Hypothalamus (tissue), 51 donors: ENCODE measurements at places on chromosomes 5 and 9.

- DNase-seq: no peak
Measured at GRCh38 chr9:89888233-89888632, 283.4 kb downstream of the GADD45G start.

DNA sequence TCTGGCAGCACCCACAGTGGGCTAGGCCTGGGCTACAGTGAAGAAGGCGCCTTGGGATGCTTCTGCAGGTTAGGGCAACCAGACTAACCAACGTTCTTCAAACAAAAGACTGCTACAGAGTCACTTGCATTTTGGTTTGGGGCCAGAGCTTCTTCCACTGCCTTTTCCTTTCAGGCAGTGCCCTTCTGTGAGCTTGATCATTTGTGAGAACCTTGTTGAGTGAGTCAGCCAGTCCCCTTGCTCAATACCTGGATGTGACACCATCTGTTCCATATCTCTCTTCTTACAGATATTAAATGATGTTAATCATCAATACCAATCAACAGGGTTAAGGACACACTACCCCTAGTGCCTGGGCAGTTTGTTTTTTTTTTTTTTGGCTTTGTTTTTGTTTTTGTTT lies 46.5 kb upstream of the VDAC1 start:
- DNase-seq: no peak

DNA sequence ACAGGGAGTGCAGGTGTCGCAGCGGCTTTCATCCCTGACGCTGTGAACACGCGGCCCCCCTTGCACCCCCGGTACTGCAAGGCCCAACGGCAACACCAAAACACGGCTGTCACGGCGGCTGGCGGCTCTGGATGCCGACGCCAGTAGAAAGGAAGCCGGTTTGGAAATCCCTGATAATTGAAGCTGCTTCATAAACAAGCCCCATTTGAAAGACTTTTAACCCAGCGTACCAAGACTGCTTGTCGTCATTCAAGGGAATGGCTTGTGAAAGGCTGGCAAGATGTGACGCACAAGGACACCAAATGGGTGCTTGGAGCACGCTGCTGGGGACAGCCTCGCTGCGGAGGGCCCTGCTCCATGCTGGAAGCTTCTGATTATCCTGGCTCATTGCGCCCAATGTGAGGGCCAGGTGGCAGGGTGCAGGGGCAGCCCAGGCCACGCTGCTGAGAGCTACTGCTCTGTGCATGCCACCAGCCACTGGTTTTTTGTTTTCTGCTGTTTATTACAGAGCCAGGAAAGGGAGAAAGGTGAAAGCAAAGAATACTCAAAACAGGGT lies 63.1 kb downstream of the GTF3C4 start:
- no peak for DNase-seq

- DNase-seq: no peak
Measured at GRCh38 chr9:8136477-8136876, 336.9 kb upstream of the DMAC1 start.

- no peak for DNase-seq
Measured at GRCh38 chr5:58681943-58682342, 99.1 kb downstream of the RAB3C start.

GRCh38 chr9:76465442-76466298 lies 6.7 kb downstream of the GCNT1 start:
- no peak for DNase-seq

DNA sequence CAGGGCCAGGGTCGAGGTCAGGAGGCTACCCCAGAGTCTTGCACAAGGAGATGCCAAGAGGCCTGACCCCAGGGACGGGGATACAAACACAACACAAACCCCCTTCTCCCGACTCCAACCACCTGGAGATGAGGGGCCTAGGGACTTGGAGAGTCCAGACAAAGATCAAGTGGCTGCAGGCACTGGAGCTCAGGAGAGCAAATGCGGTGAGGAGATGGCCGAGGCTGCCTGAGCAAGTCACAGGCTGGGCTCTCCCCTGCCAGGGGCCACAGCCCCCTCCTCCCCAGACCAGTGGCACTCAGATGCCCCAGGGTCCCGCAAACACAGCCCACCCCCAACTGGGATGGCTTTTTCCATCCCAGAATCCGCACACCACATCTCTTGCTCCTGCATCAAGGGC lies 15.8 kb downstream of the SH3GLB2 start:
- DNase-seq: no peak

- no peak for DNase-seq
Measured at GRCh38 chr5:34740389-34740806, 84.3 kb downstream of the RAI14 start.

- DNase-seq: no peak
Measured at GRCh38 chr9:110933350-110934001, 104.8 kb downstream of the LPAR1 start.

DNA sequence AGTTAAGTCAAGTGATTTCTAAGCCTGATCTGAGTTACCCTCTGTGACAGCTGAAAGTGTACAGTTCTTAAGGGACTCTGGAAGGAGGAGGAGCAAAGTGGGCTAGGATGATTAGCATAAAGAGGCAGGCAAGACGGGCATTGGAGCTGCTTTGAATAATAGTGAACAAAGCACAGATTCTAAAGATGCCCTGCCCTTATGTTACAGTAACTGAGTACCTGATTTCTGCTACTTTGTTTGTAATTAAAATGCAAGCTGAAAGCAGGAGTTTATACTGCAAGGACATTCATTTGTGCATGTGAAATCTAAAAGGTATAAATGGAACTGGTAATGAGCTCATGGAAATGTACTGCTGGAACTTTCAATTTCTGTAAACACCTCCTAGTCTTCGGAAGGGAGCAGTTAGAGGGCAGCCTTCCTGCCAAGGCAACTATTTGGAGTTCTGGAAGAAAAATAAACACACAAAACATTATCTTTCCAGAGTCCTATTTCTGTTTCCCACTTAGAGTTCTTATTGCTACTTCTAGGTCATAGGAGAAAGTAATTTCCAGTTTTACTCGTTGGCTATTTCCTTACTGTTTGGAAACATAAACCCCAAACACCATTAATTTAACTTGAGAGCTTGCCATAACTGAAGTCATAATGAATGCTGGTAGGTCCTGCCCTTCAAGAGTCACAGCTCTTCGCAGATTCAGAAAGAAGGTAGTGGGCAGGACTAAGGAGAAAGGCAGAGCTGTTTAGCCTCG lies at the start of gene RANBP3L:
RANBP3L (minus strand) TSS at position 45 of the 746 bp plus-strand sequence. CDS start 486 bp downstream, outside the sequence.
- DNase-seq: no peak

DNA sequence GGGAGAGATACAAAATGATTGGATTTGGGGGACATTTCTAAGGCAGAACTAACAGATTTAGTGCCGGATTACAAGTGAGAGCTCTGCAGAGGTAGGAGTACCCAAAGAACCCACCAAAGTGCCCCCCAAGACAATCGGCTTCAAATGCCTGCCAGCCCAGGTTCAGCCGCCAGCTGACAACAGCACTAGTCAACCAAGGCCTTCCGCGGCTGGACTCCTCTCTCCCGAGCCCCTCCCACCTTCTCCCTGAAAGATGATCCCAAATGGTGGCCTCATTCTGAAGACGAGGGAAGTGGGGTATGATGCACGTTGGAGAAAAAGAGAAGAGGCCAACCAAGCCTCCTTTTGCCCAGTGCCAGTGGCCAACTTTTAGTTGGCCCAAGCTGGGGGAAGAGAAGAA lies 210.4 kb upstream of the SLC30A5 start:
- DNase-seq: no peak

DNA sequence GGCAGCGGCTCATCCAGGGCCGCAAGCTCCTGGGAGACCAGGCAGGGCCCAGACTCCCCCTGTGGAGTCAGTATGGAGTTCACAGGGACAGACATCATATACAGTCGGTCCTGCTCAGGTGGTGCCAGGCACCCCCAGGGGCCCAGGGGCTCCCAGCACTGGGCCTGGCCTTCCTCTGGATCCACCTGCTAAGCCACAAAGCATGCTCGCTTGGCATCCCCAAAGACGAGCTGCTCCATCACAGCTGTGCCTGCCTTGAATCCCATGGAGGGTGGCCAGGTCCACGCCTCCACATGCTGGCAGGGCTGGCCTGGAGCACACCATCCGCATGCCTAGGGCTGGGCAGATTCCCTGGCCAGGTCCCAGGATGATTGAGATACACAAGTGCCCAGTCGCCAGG lies 4.6 kb downstream of the BICD2 start:
- DNase-seq: peak; percentile 61

DNA sequence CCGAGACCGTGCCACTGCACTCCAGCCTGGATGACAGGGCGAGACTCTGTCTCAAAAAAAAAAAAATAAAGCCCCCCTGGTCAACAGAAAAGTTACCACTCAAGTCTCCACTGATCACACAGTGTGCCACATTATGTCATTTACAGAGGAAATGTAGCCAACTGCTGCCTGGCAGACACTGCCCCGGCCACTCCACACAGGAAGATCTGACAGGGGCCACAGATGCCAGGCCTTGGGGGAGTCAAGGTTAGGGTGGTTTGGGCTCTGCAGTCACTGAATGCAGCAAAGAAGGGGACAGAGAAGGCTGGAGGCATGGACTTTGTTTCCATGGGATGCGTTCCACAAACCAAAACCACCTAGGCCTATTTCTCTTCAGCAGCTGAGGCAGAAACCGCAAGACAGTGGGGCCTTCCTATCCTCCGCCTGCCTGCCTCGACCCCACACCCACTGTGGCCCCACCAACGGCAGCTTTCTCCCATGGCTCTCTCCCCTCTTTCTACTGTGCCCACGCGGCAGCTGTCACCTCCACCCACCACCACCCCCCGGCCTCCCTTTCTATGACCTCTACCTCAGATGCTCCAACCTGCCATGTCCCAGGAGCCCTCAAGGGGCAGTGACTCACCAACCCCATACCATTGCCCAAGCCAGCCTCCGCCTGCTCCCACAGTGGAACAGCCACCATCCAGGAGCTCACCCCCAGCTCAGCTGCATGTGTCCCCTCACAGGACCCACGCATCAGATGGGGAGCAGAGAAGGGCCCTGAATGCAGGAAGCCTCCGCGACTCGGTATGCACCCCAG lies 12.4 kb downstream of the IPPK start:
- no peak for DNase-seq

DNA sequence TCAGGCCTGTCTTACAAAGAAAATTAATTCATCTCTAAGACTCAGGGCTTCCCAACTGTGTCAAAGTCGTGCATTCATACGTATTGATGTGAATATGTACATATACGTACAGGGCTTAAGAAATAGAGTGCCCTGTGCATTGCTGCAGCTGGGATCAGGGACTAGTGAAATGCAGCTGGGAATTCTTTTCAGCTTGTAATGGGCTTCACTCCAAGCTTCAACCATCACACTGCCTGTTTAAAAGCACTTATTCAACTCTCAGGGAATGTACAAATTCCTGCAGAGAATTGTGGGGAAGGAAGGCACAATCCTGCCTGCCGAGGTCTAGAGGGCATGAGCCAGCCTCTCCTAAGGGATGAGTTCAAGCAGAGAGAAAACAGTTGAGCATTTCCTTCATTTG lies 59.6 kb upstream of the MAN2A1 start:
- no peak for DNase-seq

GRCh38 chr5:169580964-169581363 lies 2.6 kb upstream of the SPDL1 start:
- DNase-seq: no peak

DNA sequence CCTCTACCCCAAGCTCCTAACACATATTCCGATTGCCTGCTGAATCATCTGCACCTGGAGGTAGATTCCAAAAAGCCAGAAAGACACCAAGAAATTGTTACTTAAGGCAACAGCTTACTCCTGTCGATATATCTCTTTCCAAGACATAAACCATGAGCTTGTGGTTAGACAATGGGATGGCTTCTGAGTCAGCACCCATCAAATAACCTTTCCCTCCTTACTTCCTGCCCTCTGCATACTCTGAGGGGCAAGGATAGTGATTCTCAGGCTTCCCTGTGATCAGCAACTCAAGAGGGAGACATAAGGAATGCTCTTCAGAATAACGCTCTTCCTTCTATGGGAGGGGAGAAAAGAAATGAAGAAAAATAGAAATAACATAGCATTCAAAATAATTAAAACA lies 70.9 kb downstream of the TMEM215 start:
- DNase-seq: no peak

DNA sequence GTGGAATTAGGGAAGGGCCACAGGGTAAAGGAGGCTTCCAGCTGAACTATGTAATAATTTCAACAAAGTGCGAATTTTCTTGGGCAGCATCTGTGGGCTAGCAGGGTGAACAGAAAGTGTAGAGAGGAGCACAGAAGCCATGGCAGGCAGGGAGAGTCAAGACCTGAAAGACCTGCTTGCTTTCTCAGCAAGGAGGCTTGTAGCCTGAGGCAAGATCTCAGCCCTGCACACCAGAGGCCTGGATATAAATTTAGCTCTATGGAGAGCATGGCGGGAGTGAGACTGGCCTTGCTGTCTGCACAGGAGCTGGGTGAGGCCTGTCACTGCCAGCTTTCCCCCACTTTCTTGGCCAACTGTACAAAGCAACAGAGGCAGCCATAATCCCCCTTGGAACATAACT lies 32.1 kb upstream of the SH3TC2 start:
- DNase-seq: no peak

DNA sequence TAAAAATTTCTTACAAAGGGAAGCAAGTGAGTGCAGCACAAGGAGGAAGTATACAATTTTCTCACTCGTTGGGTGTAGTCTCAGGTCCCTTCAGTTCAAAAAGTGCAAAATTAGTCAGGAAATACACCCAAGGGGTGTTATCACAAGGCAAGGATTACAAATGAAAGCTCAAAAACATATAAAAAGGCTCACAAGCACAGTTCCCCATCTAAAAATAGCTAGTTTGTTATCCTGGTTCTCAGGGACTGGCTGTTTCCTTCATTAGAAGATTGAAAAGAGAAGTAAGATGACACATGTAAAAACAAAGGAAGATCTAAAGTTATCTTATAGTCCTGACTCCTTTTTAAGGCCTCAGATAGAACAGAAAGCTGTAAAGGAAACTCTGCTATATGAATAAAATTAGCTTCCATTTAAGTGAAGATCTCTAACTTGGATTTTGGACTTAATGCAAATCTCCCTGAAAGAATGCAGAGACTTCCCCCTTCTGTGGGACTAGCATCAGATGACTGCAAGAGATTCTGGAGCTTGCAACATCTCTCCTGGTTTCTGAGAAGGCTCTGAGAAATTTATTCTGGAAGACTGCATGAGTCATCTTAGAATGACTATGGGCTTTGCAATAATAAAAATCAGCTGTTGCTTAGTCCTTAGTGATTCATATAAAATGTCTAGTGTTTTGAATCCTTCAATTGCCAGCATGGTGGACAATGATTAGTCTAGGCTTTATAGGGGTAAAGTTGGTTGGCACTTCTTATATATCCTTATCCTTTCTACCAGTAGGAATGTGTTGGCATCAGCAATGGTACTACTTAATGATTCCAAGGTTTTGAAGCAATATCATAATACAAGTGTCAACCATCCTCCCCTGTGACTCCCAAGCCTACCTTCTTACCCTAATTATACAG lies 25.4 kb downstream of the DAB2 start:
- no peak for DNase-seq

GRCh38 chr5:177524539-177524900 lies 7.8 kb upstream of the DDX41 start:
- DNase-seq: no peak

GRCh38 chr5:145681686-145682085 lies 153.5 kb downstream of the PRELID2 start:
- no peak for DNase-seq

GRCh38 chr9:84617411-84618029 lies 52.0 kb upstream of the NTRK2 start:
- DNase-seq: no peak

GRCh38 chr5:144315994-144316634 lies 145.4 kb downstream of the KCTD16 start:
- no peak for DNase-seq

- no peak for DNase-seq
Measured at GRCh38 chr9:83906144-83906543, 15.1 kb downstream of the KIF27 start.
